ENCODE measurements at places on chromosomes 1 and 21. TPM values are rescaled to one million over a fixed set of nuclear protein-coding genes. Genes with fewer than 3 reads are reported as not detected.

NPL gene
- total RNA-seq, result 71.0 TPM

DNA sequence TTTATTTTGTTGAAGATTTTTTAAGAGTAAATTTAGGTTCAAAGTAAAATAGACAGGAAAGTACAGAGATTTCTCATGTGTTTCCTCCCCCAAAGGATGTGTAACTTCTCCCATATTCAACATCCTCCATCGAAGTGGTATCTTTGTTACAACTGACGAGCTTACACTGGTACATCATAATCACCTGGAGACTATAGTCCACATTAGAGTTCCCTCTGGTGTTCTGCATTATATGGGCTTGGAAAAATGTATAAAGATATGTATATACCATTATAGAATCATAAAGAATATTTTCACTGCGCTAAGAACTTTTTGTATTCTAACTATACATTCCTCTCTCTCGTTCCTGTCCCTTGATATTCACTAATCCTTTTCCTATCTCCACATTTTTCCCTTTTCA lies 203.7 kb downstream of the AMY1C start:
- H3K27ac ChIP-seq, result no peak overlapping the region
- H3K4me1 ChIP-seq, result no peaks in the 10 kb centered on the region
- H3K27me3 ChIP-seq, result no peaks in the 10 kb centered on the region
- DNase-seq, result no peak
- H3K4me3 ChIP-seq, result no peak overlapping the region
- no peaks in the 10 kb centered on the region for H3K36me3 ChIP-seq

GRCh38 chr1:1284221-1285101 lies 4.2 kb downstream of the SCNN1D start:
- no peaks in the 10 kb centered on the region for H3K36me3 ChIP-seq
- peaks cover 12% of the 10 kb centered on the region for H3K4me1 ChIP-seq
- H3K27ac ChIP-seq, result no peak overlapping the region
- no peak for DNase-seq
- H3K4me3 ChIP-seq, result no peak overlapping the region

FHAD1 gene
- total RNA-seq, result 0.28 TPM

- H3K27me3 ChIP-seq, result no peaks in the 10 kb centered on the region
- peak overlapping the region; percentile 51 for H3K4me3 ChIP-seq
- H3K4me1 ChIP-seq, result peaks cover 87% of the 10 kb centered on the region
- peaks cover 24% of the 10 kb centered on the region for H3K36me3 ChIP-seq
- H3K27ac ChIP-seq, result peak overlapping the region; percentile 78
Observed at GRCh38 chr1:26723013-26723991, 27.5 kb downstream of the ARID1A start.

DNA sequence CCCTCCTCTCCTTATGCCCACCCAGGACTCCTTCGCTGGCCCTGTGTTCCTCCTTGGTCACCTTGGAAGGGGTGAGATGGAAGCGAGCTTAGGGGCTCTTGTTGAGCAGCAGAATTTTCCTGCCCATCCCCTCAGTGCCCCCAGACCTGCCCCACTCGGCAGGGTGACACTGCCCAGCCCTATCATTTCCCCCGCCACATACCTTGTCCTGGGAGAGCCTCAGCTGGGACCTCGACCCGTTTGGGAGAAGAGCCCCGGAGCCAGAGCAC lies 1.4 kb upstream of the FNDC5 start:
- H3K27me3 ChIP-seq, result peaks cover 77% of the 10 kb centered on the region
- DNase-seq, result no peak
- H3K4me3 ChIP-seq, result no peak overlapping the region
- no peak overlapping the region for H3K27ac ChIP-seq
- peaks cover 35% of the 10 kb centered on the region for H3K4me1 ChIP-seq

- H3K36me3 ChIP-seq, result peaks cover 4% of the 10 kb centered on the region
- H3K27ac ChIP-seq, result no peak overlapping the region
- no peak for DNase-seq
- peaks cover 55% of the 10 kb centered on the region for H3K27me3 ChIP-seq
- no peak overlapping the region for H3K4me3 ChIP-seq
Observed at GRCh38 chr1:13829152-13829769, 129.3 kb downstream of the PRDM2 start.

LYPD8 gene
- not detected for total RNA-seq

IFI44L gene
- 54.0 TPM for total RNA-seq

- no peak overlapping the region for H3K27ac ChIP-seq
- no peaks in the 10 kb centered on the region for H3K27me3 ChIP-seq
- no peaks in the 10 kb centered on the region for H3K4me1 ChIP-seq
- no peak overlapping the region for H3K4me3 ChIP-seq
Observed at GRCh38 chr21:35150562-35151226, 101.6 kb upstream of the RUNX1 start.

DNA sequence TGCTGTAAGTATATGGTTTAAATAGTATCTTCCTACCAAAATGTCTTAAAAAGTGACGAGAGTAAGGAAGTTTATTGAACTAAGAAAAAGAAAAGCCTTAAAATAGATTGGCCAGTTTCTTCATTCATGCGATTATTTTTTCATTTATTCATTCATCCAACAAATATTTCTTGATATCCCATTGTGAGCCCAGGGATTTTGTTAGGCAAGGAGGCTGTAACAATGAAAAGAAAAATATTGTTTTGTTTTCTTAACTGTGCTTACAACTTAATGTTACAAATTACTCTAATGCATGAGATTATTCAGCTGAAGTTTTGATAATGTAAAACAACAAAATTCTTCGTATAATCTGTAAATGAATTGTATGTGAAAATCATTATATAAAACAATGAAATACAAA lies 882.0 kb downstream of the LTN1 start:
- no peak overlapping the region for H3K4me3 ChIP-seq
- no peak for DNase-seq
- no peaks in the 10 kb centered on the region for H3K36me3 ChIP-seq
- no peaks in the 10 kb centered on the region for H3K27me3 ChIP-seq
- no peak overlapping the region for H3K27ac ChIP-seq
- no peaks in the 10 kb centered on the region for H3K4me1 ChIP-seq

ZSWIM5 gene
- 3.6 TPM for total RNA-seq

LIPI gene
- not detected for total RNA-seq

DNA sequence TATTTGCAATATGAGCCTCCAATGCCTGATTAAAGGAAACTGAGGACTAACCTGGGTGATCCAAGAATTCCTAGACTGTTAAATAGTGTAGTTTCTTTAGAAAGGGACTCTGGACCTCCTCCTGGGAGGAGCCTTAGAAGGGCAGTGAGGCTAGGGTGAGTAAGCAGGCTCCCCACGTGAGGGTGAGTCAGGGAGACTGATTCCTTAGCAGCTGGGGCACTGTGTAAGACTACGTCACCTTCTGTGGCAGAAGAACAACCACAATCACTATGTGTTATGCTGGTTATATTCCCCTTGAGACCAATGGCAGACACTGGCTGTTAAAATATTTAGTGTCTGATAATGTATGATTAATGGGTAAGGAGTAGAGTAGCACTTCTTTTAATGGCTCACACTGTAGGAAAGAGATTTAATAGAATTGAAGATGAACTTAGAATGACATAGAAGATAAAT lies 53.3 kb upstream of the SYT14 start:
- H3K4me1 ChIP-seq, result no peaks in the 10 kb centered on the region
- H3K4me3 ChIP-seq, result no peak overlapping the region
- DNase-seq, result no peak
- H3K36me3 ChIP-seq, result no peaks in the 10 kb centered on the region

DNA sequence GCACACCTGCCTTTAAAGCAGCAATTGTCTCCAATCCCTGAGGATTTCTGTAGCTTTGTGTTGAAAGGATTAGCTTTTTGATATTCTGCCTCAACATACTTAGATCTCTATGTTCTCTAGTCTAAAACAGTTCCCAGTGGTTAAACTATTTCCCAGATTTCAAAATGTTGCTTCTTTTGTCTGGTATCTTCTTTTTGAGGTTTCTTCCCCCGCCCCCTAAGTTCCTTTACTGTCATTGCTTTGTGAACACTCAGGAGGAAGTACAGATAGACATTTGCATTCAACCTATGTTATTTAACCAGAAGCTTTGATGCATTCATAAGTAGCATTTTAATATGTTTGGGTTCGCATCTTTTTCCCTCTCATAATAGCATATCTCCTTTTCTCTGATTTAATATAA lies 33.5 kb downstream of the CYYR1 start:
- no peaks in the 10 kb centered on the region for H3K27me3 ChIP-seq
- H3K27ac ChIP-seq, result no peak overlapping the region
- DNase-seq, result no peak

- no peaks in the 10 kb centered on the region for H3K27me3 ChIP-seq
- H3K4me1 ChIP-seq, result peaks cover 7% of the 10 kb centered on the region
- H3K4me3 ChIP-seq, result no peak overlapping the region
- no peak for DNase-seq
- no peaks in the 10 kb centered on the region for H3K36me3 ChIP-seq
- peak overlapping the region; percentile 27 for H3K27ac ChIP-seq
Observed at GRCh38 chr1:183580281-183580682, 10.0 kb downstream of the NCF2 start.

DNA sequence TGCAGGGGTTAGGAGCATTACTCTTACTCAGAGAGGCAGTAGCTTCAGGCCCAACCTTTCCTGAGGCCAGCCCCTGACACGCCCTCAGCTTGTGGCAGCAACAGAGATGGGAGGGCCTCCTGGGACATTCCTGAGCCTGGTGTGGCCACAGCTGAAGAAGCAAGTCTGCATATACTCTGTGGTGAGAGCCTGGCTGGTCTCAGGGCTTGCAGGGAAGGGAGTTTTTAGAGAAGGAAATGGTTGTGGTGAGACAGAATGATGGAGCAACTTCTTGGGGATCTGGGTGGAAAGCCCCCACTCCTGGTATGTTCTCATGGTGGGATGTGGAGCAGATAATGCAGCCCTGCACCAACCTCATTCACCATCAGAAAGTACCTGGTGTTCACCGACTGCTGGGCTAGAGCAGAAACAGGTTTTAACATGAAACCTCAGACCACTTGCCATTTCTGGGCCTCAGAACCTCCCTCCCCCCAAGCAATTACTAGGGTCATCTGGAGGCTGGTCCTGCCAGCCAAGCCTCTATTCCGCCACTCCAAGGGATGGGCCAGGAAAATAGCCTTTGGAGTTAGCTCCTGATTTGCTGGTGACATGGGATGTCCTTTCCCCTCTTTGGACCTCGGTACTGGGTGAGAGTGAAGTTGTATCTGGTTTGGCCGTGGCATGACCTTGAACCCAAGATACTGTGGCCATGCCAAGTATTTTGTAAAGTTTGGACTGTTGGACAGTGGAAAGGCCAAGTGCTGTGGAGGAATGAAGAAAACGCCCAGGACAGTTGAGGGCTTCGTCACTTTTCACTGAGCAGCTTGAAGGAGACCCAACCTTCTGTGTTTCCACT lies 28.1 kb upstream of the RNF19B start:
- peaks cover 85% of the 10 kb centered on the region for H3K4me1 ChIP-seq
- H3K4me3 ChIP-seq, result no peak overlapping the region
- no peaks in the 10 kb centered on the region for H3K36me3 ChIP-seq
- no peaks in the 10 kb centered on the region for H3K27me3 ChIP-seq

DNA sequence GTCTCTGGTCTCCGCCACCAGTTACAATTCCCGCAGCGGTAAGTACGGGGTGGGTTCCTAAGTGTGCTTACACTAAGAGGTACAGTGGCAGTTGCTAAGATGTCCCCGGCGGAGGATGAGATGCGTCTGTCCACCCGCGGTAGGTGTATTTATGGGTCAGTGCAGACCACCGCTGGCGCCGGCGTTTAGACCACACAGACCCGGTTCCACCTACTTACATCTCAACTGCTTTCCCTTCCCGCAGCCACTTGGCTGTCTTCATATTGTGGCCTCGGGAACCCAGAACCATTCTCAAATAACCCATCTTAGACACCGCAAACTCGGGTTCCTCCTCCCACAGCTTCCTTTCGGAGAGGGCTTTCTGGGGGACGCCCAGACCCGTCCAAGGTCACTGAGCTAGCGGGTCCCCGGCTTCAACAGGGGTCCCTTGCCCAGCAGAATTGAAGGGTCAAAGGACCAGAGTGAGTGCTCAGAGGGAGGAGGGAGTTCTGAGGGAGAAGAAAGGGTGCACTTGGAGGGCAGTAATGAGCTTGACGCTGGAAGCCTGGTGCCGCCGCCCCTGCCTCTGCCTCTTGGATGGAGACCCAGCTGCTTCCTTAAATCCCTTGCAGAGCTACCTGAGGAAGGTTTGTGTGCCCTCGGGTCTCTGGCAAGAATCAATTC lies 8.6 kb downstream of the NR5A2 start:
- peaks cover 60% of the 10 kb centered on the region for H3K4me1 ChIP-seq
- no peaks in the 10 kb centered on the region for H3K36me3 ChIP-seq
- DNase-seq, result no peak
- H3K27me3 ChIP-seq, result peaks cover 69% of the 10 kb centered on the region
- H3K4me3 ChIP-seq, result peak overlapping the region; percentile 13
- H3K27ac ChIP-seq, result no peak overlapping the region

DNA sequence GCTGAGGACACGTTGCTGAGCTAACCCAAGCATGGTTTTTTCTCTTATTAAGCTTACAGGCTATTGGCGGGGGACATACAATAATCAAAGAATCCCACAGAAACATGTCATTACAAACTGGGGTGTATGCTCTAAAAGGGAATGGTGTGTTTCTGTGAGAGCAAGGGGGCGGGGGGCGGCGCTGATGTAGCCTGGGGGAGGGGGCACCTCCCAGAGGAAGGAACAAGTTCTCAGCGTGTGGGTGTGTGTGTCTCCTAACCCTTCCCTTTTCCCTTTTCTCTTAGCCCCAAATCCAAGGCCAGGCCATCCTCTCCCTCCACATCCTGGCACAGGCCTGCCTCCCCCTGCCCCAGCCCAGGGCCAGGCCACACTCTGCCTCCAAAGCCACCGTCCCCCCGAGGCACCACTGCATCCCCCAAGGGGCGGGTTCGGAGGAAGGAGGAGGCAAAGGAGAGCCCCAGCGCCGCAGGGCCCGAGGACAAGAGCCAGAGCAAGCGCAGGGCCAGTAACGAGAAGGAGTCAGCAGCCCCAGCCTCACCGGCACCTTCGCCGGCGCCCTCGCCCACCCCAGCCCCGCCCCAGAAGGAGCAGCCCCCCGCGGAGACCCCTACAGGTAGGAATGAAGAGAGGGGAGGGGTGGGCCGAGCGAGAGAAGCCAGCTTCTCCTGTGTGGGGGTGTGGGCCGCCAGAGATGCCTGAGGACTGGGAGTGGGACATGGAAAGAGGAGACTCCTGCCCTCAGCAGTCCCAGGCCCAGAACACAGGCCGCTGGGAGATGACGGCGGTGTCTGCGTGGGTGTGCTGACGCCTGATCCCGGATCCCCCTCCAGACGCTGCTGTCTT lies 21.9 kb downstream of the MAP7D1 start:
- no peaks in the 10 kb centered on the region for H3K27me3 ChIP-seq
- H3K4me1 ChIP-seq, result peaks cover 8% of the 10 kb centered on the region
- no peak overlapping the region for H3K4me3 ChIP-seq
- peaks cover 86% of the 10 kb centered on the region for H3K36me3 ChIP-seq

CCNL2 gene
- total RNA-seq, result 177 TPM

HNRNPCL1 gene
- not detected for total RNA-seq

GRCh38 chr1:55720261-55720660 lies 505.1 kb upstream of the USP24 start:
- no peaks in the 10 kb centered on the region for H3K4me1 ChIP-seq
- no peaks in the 10 kb centered on the region for H3K27me3 ChIP-seq
- H3K27ac ChIP-seq, result no peak overlapping the region

- DNase-seq, result no peak
- no peaks in the 10 kb centered on the region for H3K4me1 ChIP-seq
- no peak overlapping the region for H3K27ac ChIP-seq
- no peak overlapping the region for H3K4me3 ChIP-seq
Observed at GRCh38 chr1:195516036-195516435, 1092.2 kb downstream of the KCNT2 start.

Data from spleen (tissue), 13 donors.